Stimulated activated CD4-positive, alpha-beta T cell treated with anti-CD3 and anti-CD28 coated beads, Interleukin-1b, Interleukin-23, amount 100 ng/mL, for 48 hours (primary cell): ENCODE measurements at places on chromosomes 6 and 20.

GRCh38 chr6:108883172-108883571 is 35.0 kb downstream of the ARMC2 start:
- no peak for DNase-seq

DNA sequence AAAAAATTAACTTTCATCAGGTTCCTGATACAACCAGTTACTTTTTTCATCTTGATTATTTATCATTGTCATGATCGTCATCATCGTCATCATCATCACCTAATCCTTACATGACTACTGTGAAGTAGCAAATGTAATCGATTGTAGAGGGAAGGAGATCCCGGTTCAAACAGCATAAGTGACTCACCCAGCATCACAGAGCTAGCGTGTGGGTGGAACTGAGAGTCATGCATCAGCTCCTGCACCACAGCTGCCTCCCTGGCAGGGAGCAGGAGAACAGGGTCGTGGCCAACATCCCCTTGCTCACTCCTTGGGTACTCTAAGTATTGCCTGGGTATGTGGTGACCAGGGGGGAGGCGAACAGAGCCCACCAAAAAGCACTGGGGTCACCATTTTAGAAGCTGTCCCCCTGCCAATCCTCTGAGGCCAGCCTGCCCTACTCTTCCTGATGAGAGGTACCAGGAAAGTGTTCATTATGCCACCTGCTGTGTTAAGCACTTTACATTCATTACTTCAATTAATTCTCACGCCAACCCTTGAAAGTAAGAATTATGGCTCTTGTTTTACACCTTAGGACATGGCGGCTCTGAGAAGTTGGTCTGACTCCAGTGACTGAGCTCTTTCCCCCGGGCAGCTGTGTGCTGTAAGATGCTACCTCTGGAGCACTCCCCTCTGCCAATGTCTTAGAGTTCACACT is 425.2 kb downstream of the CD83 start:
- peak; percentile 88 for DNase-seq

GRCh38 chr20:14672066-14672465 is 334.7 kb upstream of the FLRT3 start:
- no peak for DNase-seq

GRCh38 chr6:45473121-45473993 is 95.6 kb upstream of the SUPT3H start:
- no peak for DNase-seq

DNA sequence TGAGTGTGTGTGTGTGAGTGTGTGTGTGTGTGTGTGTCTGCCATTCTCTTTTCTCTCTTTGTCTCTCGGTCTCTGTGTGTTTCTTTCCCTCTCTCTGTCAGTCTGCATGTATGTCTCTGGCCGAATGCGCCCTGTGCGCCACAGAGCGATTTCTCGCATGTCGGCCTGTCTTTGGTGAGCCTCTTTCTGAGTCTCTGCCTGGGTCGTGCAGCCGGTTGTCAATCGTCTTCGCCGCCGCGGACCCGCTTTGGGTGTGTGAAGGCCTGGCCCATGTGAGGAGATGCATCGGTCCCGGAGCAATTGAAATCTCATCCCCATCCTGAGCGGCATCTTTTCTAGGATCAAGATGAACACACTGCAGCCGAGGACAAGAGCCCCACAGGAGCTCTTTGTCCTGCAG is 1567.2 kb upstream of the DEFB115 start:
- DNase-seq: no peak

DNA sequence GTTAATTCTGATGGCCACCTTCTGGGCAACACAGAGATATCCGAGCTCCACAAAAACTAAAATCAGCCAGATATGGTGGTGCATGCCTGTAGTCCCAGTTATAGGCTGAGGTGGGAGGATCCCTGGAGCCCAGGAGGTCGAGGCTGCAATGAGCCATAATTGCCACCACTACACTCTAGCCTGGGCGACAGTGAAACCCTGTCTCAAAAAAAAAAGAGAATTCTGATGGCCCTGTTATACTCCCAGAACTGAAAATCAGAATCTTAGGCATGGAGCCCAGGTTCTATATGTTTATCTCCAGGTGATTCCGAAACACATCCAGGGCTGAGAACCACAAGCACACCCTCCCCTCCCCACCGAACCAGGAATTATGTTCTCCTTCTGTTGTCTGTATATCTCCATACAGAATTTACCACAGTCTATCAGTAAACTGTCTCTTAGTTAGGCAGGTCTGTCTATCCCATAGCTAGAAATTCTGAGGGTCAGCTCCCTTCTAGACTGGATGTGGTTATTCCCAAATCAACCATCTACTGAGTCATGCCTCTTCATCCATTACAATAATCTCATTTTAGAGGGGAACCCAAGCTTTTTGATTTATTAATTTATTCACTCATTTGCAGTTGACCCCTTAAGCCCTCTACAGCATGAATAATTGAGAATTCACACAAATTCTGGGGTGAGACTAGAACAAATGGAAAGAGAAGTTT is 24.8 kb upstream of the CCND3 start:
- no peak for DNase-seq

GRCh38 chr6:156183678-156184077 is 593.5 kb upstream of the ARID1B start:
- no peak for DNase-seq
